MM.1S (cell line): ENCODE measurements at places on chromosomes 3 and 15.

DNA sequence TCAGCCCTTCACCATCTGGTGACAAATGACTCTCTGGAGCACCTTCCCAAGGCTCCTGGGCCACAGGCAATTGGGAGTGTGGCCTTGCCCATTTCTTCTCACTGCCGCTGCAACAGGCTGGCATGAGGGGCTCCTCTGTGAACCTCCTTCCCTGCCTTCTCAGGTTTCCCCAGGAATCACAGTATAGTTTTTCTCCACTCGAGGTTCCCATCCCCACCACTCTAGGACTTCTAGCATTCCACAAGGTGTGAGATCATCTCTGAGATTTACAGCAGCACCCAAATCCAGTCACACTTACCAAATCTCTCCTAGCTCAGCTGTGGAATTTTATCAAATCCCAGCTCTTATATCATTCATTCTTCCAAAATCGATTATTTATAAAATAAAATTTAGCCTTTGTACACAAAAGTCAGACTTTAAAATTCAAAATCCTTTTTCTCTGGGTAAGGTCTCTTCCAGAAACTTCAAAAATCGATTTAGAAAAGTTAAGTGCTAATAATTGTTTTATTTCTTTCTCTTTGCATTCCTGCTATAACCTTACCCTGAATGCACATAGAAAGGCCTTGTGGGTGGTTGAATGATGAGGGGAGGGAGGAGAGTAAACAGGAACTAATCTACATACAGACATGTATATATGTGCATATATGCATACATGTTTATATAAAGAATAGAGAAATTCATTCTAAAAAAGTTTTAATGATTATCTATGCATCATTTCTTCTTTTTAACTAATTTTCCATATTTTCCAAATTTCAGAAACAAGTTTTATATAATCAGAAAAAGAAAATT lies 18.9 kb upstream of the ATP13A4 start:
- no peak for DNase-seq

DNA sequence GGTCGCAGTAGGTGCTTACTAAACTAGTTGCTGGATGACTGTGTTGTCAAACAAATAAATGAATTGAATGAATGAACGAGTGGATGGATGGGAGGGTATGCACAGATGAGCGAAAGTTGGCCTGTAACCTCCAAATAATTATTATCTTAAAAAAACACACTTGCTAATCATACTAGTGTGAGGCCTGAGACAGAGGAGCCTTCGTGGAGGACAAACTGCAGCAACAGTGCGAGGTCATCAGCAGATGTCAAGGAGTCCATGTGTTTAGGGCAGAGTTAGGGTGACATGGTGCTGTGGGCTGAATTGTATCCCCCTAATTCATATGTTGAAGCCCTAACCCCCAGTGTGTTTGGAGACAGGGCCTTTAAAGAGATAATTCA lies 24.4 kb downstream of the CORO2B start:
- no peak for DNase-seq

GRCh38 chr15:68572309-68572708 lies 6.5 kb upstream of the CORO2B start:
- no peak for DNase-seq

GRCh38 chr3:114877378-114878113 lies 269.5 kb downstream of the ZBTB20 start:
- no peak for DNase-seq

- no peak for DNase-seq
Observed at GRCh38 chr3:135240426-135240825, 445.4 kb downstream of the EPHB1 start.

GRCh38 chr15:58443308-58443707 lies 11.5 kb downstream of the LIPC start:
- DNase-seq, result no peak

DNA sequence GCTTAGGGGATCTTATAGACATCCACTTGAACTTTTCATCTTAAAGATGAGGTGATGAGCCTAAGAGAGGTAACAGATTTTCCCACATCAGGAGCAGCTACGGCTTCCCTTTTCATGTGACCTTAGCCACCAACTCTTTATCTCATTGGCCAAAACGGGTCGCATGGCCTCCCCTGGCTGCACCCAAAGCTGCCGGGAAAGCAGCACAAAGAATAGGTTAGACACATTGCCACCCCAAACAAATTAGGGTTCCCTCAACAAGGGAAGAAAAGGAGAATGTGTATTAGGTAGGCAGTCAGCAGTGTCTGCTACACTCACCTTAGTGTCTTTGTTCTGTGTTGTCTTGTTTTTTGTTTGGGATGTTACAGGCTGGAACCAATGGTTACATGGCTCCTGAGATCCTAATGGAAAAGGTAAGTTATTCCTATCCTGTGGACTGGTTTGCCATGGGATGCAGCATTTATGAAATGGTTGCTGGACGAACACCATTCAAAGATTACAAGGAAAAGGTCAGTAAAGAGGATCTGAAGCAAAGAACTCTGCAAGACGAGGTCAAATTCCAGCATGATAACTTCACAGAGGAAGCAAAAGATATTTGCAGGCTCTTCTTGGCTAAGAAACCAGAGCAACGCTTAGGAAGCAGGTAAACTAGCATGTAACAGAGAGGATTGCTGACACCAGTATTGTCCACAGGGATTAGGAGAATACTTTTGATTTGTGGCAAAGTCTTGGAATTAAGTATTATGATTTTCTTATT lies 44.2 kb downstream of the GRK7 start:
- DNase-seq, result no peak
